ENCODE measurements at places on chromosomes 3 and 15. TPM values are rescaled to one million over a fixed set of nuclear protein-coding genes. Genes with fewer than 3 reads are reported as not detected.

DNA sequence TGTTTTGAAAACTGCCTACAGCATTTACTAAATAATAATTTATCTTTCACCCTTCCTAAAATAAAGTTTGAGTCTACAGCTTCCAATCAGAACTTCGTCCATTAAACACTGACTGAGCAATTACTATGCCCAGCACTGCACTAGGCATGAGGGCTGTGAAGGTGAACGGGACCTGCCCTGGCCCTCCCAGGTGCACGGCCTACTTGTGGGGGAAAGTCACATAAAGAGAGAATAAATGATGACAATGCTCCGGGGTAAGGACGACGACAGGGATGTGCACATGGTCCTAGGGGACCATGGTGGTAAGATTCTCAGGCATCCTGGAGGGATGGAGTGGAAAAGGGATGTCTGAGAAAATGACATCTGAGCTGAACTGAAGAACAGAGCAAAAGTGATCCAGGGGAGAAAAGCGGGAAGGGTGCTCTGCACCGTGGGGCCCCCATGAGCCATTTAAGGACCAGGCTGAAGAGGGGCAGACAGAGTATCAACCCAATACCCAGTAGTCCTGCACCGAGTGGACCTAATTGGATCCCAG is 11.5 kb downstream of the PLA2G4F start:
- peak; percentile 51 for DNase-seq

- DNase-seq = no peak
These were observed 8.8 kb downstream of the BCL6 start for GRCh38 chr3:187736418-187736871.

DNA sequence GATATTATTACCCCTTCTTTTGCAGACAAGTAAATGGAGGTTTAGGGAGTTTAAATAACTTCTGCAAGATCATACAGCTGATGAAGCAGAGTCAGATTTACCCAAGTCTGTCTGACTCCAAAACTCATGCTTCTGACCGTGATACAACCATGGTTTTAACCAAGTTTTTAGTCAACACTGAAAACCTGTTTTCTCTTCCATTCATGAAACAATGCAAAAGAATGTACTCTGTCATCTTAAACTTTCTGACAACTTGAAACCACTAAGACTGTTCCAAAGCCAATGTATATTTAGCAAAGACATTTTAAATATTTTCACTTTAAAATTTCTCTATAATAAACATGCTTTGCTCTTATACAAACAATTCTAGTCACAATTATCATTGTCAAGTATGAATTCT is 77.0 kb upstream of the RBMS3 start:
- DNase-seq = no peak

DNA sequence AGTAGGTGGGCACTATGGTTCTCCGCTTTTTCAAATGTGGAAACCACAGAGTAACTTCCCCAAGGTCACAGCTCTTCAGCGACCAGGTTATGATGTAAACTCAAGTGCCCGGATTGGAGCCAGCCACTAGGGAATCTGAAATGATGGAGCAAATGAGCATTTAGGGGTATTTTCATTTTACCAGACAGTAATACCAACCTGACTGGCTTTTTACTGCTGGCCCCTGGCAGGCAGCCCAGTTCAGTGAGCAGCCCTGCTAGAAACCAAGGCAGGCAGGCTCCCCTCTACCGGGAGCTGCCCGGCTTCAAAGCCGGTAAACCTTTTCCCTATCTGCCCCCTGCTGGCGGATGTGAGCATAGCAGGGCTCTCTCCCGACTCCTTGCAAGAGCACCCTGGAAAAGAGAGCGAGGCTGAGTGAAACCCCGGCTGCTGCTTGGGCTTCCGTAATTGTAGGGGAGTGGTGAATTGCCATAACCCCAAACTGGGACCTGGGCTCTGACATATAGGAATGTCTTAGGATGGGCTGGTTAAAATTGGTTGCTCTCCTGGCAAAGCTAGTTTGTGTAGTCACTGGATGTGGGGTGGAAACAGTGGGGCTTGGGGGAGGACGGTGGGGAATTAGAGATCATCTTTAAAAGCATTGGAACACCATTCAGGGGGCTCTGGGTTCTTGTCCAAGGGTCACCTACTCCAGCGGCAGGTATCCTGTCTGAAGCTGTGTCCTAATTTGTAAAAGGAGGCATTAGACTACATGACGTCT is 98.0 kb upstream of the TNFAIP8L3 start:
- peak; percentile 95 for DNase-seq

DNA sequence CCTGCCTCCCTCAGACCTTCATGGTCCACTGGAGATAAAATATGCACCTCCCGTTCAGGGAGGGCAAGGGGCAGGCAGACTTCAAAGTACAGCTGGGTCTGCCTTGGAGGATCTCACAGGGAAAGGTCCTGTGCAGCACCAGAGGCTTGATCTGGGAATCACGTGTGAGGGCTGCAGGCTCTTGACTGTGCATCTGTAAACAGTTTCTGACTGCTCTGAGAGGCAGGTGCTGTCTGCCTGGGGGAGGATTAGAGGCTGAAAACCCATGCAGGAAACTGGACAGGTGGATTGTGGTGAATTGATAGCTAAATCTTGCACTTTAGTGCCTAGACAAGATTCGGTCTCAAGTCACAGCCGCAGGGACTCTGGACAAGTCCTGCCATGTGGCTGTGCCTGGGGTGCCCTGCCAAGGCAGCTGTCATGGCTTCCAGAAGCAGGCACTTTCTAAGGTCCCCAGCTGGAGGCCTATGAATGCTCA is 239.3 kb downstream of the EPHB1 start:
- no peak for DNase-seq

GRCh38 chr3:196537319-196537984 is 22.3 kb upstream of the SMCO1 start:
- DNase-seq = no peak

Gene TRH
- not detected for total RNA-seq

DNA sequence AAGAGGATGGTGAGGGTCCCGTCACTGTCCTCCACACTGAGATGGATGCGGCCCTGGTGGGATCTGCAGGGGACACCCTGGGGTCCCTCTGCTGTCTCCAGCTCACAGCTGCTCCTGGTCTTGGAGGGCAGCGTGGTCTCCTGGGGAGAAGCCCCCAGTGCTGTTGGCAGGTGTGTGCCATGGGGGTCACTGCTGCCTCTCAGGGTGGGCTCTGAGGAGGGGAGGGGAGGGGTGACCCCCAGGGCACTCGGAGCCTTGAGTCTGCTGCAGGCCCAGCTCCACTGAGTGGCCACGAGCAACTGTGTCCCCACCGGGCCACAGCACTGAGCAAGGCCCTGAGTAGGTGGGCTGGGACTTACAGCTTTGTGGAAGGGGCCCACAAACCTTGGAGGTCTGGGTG is 34.7 kb downstream of the KLHL25 start:
- peak; percentile 77 for DNase-seq

DNA sequence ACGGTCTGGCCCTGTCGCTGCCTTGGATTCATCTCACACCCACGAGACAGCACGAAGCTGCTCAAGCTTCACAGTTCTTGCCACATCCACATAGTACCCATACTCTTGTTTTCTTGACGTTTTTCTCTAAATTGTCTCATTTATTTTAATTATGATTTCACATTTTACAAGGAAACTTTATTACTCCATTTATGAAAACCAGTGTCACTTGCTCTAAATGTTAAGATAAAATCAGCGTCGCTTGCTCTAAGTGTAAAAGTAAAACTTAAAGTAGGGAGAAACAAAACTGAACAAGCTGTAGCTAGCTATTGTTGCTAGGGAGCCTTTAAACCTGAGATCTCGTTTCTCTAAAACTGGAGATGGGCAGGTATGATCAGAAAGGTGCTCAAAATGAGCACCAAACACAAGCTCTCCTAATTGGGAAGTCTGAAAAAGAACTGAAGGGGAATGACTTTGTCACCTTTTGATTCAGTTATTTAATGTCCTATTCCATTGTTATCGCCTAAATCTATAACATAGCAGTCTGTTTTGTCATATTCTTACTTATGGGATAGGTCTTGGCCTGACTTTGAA is 680 bp downstream of the IFT122 start:
- no peak for DNase-seq

GRCh38 chr15:57550640-57551039 is 41.1 kb upstream of the MYZAP start:
- no peak for DNase-seq

Gene ARIH2
- total RNA-seq = 61.7 TPM

DNA sequence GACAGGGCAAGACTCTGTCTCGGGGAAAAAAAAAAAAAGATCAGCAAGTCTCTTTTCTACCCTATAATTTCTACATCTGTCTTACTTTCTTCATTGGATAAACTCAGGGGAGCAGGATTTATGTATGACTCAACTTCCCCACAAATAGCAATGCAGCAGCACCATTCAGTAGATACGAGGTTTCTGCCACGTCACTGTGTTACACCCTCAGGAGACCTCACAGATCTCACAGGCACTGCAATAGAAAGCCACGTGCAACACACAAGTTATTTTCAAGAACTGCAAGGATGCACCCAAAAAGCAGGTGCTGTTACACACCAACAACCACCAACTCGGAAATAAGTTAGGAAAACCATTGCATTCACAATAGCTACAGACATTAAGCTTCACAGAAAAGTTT is 30.2 kb downstream of the TSPAN3 start:
- DNase-seq = no peak

- no peak for DNase-seq
These were observed 83.9 kb downstream of the LRRK1 start for GRCh38 chr15:101003081-101003480.

DNA sequence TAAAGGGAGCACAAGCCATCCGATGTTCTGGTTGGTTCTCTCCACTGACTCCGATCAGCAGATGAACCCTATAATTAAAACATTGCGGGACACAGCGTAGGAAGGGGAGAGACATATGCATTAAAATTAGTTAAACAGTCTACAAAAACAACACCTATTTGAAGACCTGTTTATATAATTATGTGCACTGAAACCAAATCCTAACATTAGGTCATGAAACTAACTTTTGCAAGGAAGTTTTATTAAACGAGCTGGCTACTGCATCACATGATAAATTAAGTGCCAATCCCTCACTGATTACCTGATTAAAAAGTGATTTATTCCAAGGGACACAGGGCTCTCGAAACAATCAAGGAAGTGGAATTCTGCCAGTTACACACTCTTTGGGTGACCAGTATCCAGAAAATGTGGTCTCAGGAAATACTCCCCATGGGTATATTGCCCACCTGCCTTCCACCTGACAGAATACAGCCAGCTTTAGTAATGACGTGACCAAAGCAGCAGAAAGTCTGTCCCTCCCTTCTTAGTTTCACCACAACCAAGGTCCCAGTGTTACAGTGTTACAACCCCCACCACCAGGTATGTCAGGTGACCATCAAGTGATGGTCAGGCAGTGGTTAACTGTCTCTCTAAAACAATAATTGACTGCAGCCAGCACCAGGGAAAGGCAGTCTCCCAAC is 69.5 kb downstream of the HERC1 start:
- DNase-seq = no peak

DNA sequence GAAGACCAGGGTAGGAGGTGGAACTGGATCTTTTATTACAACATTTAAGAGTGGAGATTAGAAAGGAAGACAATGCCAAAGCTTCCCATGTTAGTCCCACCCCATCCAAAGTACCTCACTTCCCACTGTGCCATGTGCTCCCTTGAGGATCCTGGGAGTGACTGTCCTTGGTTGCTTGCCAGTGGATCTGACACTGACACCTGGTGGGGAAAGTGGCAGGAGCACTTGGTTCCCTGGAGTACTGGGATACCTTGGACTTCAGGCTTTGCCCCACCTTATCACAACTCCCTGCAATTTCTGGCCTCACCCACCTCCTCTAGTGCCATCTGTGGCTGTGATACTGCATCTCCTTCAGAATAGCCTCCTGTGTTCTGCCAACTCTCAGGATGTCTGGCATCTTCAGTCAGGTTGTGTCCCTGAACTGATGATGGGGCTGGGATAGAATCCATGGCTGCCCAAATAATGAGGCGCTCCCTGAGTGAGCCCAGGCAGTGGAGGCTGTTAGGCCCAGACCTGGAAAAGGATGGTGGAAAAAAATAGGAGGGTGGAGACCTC is 1.3 kb downstream of the ELL3 start:
- no peak for DNase-seq
